Activated CD8-positive, alpha-beta memory T cell treated with anti-CD3 and anti-CD28 coated beads, Interleukin-2, amount 10 ng/mL, durations not matched to agents 7 days and 5 days (primary cell): ENCODE measurements at places on chromosomes 3 and 15. TPM values are rescaled to one million over a fixed set of nuclear protein-coding genes. Genes with fewer than 3 reads are reported as not detected.

- no peak for DNase-seq
These were observed 151.3 kb downstream of the XXYLT1 start for GRCh38 chr3:195119461-195120266.

DNA sequence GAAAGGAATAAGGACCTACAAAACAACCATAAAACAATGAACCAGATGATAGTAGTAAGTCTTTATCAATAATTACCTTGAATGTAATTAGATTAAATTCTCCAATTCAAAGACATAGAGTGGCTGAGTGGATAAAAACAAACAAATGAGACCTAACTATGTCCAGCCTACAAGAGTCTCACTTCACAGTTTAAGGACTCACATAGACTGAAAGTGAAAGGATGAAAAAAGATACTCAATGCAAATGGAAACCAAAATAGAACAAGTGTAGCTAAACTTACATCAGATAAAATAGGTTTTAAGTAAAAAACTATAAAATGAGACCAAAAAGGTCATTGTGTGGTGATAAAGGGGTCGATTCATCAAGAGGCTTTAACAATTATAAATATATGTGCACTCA is 21.9 kb upstream of the NR1I2 start:
- no peak for DNase-seq

- DNase-seq = no peak
These were observed 131.7 kb upstream of the NR2E3 start for GRCh38 chr15:71678605-71679004.

GRCh38 chr15:74832826-74833225 is 6.4 kb downstream of the CPLX3 start:
- no peak for DNase-seq

- DNase-seq = peak; percentile 65
These were observed 24.3 kb downstream of the FILIP1L start for GRCh38 chr3:100089812-100090668.

DNA sequence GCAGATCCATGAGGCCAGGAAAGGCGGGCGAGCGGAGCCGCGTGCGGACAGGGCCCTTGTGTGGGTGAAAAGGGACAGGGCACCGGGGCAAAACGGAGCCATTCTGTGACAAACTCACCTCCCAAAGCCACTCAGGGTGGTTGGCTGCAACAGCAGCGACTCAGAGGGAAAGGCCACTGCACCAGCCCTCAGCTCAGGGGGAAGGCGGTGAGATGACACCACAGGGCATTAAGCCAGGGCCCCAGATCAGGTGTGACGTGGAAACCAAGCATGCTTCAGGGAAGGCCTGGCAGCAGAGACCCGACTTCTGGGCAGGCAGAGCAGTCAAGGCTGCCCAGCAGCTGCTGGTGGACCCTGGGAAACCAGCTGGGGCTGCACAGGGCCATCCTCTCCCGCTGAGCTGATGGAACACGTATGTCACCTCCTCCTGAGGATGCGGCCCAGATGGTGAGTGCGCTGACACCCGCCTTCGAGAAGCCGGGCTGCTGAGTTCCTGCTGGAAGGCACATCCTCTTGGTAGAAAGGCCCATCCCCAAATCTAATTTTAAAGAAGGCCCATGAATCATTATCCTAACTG is 82.3 kb downstream of the CHSY1 start:
- no peak for DNase-seq

DNA sequence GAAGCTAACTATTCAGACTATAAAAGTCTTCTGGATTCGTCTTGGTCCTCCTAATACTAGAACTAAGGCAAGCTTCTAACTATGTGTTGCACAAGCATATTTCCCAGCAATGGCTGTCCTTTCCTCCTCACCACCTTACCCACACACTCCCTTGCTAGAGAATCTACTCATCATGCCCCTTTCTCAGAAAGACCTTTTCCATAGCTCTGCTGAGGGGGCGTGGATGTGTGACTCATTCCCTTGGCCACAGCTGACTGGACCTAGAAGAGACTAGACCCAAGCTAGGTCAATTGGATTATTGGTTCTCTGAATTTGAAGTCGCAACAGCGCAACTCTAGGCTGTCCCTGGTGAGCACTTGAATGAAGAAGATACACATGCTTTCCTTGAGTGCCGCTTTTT is 47.1 kb downstream of the ERC2 start:
- no peak for DNase-seq

- no peak for DNase-seq
These were observed 82.2 kb upstream of the WDR72 start for GRCh38 chr15:53841651-53842050.

DNA sequence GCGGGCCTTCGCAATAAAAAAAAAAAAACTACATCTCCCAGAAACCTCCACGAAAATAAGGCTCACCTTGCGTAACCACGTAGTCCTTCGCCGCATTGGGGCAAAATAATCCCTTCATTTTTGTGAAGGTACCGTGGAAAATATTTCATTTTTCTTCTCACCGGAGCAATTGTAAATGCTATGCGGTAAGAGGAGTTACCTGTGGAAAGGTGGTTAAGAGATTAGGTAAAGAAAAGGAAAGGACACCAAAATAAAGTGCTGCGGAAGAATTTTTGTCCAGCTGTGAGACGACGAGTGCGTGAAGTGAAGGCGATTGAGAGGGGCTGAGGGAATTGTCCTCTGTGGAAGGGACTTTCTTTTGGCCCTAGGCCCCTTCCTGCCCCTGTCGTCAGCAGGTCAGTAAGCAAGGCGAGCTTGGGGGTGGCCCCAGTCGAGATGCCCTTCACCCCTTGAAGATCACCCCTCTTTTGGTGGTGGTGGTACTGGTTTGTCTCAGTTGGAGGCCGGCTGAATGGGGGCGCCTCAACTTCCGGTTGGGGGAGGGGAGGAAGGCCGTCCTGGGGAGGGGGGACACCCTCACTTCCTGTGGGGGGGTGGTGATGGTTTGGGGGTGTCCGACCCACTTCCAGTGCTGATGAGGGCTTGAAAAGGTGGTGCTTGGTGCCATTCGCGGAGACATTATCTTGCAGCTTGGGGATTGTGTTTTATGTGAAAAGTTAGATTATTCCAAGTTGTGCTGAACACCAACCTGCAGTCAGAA is at the start of gene HMG20A:
Gene HMG20A (plus strand): TSS at position 279 of the 760 bp plus-strand sequence. CDS start 37,520 bp downstream, outside the sequence.
- peak; percentile 83 for DNase-seq

TMPRSS7 gene
- total RNA-seq = not detected

MKRN3 gene
- total RNA-seq = 1.4 TPM
